ENCODE measurements at places on chromosomes 11 and 22. TPM values are rescaled to one million over a fixed set of nuclear protein-coding genes. Genes with fewer than 3 reads are reported as not detected.

The IGLL5 gene
- 0.47 TPM for total RNA-seq

The LIPT2 gene
- 0.96 TPM for total RNA-seq

The PAMR1 gene
- total RNA-seq: 12.9 TPM

The DEPDC7 gene
- 0.55 TPM for total RNA-seq
